ENCODE measurements at places on chromosomes 5 and 9.

- DNase-seq, result no peak
Observed at GRCh38 chr5:59401637-59402036, 491.9 kb downstream of the PDE4D start.

DNA sequence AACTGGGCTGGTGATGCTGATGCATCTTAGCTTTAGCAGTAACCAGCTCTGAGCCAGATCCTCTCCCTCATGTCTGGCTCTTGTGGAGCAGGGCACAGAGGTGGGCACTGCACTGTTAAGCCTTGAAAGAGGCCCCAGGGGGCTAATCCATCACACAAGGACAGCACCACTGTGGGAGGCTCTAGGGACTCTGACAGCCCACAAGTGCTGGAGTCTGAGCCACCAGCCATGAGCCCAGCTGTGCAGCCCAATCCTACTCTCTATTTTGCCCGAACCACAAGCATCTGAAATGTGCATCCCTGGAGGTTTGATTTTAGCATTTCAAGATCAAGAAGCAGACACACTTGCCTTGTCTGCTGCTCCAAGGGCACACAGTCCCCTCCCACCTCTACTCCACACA is 407.1 kb upstream of the TRPC7 start:
- no peak for DNase-seq

GRCh38 chr5:142320851-142321560 is 3.8 kb downstream of the SPRY4 start:
- no peak for DNase-seq

DNA sequence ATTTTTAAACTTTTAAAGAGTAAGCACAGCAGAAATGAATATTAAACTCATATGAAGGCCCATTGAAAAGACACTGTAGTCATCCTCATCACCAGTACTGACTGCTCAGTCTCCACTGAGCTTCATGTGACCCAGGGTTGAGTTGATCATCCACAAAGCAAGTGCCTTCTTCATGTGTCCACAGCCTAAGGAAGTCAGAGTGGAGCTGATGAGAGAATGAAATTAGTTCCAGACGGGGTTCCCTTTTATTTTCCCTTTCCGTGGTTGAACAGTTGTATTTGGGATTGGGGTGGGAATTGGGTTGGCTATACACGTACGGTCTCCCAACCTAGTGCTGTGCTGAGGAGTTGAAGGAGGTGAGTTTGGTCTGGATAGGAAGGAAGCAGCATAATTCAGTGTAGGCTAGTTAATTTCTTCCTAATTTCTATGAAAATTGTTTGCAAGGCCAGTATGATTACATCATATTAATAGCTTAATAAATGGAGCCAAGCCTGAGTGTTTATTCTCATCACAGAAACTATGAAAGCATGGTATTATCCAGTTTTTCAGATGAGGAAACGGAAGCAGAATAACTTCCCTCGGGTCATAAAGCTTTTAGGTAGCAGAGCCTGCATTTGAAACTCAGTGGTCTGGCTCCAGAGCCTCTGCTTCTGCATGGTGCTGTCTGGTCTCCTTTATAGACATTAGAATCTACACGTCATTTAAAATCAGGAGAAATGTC is 103.9 kb upstream of the DMRT1 start:
- no peak for DNase-seq

DNA sequence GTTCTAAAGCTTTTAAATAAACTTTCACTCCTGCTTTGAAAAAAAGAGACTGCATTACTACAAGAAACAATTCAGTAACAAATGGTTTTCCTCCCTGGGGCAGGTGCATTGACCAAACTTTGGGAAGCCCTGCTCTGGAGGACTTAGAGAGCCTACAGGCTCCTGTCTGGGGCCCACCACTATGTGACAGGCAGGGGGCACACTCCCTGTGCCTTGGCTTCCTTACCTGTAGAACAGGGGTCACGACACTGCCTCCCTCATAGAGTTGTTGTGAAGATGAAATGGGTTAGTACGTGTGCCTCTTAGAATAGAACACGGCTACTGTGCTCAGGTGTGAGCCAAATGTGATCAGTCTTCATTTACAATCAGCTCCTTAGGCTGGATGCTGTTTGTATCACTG is 130.1 kb downstream of the GPBP1 start:
- no peak for DNase-seq

DNA sequence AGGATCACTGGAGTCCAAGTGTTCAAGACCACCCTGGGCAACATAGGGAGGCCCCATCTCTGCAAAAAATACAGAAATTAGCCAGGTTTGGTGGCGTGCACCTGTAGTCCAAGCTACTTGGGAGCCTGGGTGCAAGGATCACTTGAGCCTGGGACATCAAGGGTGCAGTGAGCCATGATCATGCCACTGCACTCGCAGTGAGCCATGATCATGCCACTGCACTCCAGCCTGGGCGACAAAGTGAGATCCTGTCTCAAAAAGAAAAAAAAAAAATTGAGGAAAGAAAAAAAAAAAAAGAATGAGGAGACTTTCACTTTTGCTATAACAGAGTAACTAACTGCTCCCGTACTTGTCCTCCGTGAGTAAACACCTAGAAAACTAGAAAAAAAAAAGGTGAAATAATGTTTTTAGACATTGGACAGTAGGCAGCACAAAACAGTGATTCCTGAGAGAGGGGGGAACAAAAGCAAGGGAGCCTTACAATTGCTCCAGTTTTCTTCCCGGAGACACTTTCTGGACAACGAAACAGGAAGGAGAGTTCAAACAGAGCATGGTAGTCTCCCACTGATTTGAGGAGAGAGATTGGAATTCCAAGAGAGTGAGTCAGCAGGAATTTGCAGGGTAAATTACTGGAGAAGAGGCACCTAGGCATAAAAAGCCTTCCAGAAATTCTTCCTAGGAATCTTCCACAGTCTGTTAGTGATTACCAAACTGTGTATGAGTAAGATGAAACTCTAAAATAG is 6.9 kb upstream of the ZBTB5 start:
- DNase-seq, result no peak

DNA sequence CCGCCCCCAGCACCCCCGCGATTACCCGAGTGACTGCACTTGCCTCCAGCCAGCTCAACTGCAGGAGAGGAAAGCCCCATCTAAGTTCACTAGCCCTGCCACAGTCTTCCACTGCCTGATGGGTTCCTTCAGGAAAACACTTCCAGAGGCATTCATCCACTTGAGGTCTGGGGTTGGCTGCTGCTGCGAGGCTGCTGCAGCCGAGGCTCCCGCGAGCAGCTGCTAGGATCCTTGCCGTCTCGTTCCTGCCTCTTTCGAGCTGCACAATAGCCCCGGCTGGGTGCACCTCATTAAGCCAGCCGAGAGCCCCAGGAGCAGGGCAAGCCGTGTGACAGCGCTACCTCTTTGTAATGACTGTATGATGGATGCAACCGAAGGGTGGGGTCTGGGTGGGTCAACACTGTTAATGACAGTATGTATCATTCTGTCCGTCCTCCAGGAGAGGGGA is 24.2 kb upstream of the ELAVL2 start:
- no peak for DNase-seq

- no peak for DNase-seq
Observed at GRCh38 chr5:60076746-60077145, 183.2 kb upstream of the PDE4D start.

DNA sequence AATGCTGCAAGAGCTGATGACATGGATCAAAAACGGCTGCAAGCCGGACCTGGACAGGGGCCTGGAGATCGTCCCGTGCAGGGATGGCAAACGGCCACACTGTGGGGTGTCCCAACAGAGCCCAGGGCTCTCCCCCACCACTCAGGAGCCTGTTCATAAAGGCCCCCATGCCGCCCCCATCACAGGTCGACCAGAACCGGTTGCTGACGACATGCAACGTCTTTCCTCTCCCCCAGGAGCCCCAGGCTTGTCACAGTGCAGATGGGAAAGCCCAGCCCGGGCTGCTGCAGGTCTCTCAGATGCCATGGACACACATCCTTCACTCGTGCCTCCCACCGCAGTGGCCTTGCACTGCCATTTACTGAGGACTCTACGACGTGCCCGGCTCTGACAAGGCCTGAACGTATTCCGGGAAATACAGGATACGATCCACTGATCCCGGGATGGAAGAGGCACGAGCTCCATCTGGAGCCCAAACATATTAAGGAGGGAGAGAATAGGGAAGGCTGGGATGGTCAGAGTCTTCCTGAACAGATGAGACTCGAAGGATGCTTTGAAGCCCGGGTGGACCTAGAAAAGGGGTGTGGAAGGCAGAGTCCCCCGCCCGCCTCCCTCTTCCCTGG is 76.5 kb upstream of the SARDH start:
- no peak for DNase-seq

- DNase-seq, result no peak
Observed at GRCh38 chr5:177491429-177491945, 5.9 kb downstream of the PDLIM7 start.

DNA sequence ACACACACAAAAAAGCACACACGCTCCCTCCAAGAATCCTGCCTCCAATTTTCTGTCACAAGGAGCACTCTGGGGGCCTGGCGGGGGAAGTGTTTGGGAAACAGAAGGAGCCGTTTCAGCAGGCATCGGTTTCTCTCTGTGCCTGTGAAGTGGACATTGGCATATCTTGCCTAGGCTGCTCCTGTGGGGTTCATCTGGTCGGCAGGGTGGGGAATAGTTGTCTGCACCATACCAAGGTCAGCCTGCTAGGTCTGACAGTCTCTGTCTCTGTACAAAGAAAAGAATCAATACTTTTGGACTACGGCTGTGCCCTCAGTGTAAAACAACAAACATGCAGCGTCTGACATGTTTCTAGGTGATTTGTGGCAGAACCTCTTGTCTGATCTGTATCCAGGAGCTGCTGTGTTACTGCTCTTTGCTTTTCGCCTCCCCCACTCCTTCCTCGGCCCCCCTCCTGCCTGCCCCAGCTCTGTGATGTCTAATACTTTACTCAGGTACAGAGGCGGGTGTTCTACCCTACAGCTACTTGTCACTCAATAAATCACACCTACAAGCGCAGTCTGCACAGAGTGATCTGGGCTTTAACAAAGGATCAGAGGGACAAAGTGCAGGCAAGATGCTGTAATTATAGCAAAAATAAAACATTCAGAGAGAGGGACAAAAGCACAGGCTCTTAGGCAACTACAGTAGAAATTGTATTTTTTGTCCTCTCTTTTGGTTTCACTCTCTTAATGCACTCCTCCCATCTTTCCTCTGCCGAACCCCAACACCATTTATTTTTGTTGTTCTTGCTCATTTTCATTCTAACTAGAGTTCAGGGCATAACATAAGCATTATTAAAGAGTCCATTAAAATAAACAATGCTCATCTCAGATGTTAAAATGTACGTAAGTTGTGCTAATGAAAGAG is 216.7 kb downstream of the BNC2 start:
- no peak for DNase-seq

DNA sequence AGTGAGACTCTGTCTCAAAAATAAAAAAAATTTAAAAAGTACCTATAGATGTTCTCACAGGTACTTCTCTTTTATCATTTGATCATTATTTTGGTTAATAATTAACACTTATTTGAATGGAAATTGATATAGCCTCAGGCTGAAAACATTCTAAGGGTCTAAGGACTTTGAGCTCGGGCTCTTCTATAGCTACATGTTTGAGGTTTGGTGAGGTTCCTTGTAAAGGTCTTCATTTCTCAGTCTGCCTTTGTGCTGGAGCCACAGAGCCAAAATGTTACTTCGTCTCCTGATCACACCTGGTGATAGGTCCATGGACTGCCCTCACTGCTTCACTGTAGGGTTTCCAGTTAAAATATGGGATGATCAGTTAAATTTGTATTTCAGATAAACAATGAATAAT is 22.6 kb downstream of the ARHGEF37 start:
- DNase-seq, result no peak

GRCh38 chr5:43110606-43111170 is 10.0 kb upstream of the ZNF131 start:
- DNase-seq, result no peak

DNA sequence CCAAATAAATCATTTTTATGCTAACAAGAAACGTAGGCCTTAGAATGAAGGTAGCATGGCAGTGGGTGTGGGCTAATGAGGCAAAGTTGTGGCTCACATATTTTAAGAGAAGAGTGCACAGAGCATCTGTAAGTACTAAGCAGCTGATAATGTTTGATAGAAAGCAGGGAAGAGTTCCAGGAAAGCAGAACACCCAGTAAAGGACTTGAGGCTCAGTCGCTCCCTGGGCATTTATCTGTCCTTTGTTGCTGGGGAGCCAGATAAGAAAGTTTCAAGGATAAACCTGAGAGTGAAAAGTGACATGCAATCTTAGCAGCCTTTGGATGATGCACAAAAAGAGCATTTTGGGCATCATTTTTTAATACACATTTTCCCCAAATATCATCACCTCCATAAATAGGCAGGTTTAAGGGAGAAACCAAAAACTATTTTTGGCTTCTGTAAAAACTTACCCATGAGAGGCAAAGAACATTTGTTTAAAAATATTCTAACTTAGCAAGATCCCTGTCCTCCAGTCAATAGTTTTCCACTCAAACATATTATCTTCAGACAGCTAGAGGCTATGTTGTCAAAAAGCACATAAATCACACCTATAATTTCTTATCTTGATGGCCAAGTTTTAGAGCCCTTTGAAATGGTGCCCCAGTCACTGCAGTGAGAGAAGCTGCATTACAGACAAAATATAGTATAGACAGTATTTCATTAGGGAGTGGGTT is 3.4 kb downstream of the FREM1 start:
- DNase-seq, result no peak

DNA sequence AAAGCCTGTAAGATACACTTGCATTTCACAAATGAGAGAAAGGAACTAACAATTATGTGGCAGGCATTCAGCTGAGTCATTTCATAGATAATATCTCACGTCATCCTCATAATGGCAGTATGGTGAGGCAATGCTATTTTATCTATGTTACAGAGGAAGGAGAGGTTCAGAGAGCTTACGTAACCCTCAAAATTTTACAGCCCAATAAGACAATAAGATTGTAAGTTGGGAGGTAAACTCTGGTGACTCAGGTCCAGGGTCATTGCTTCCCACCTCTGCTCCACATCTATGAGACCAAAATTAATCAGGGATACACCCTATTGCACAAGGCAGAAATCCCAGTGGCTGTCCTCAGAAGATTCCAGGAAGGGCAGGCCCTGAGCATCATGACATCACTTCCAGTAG is 309.7 kb downstream of the NSG2 start:
- no peak for DNase-seq

DNA sequence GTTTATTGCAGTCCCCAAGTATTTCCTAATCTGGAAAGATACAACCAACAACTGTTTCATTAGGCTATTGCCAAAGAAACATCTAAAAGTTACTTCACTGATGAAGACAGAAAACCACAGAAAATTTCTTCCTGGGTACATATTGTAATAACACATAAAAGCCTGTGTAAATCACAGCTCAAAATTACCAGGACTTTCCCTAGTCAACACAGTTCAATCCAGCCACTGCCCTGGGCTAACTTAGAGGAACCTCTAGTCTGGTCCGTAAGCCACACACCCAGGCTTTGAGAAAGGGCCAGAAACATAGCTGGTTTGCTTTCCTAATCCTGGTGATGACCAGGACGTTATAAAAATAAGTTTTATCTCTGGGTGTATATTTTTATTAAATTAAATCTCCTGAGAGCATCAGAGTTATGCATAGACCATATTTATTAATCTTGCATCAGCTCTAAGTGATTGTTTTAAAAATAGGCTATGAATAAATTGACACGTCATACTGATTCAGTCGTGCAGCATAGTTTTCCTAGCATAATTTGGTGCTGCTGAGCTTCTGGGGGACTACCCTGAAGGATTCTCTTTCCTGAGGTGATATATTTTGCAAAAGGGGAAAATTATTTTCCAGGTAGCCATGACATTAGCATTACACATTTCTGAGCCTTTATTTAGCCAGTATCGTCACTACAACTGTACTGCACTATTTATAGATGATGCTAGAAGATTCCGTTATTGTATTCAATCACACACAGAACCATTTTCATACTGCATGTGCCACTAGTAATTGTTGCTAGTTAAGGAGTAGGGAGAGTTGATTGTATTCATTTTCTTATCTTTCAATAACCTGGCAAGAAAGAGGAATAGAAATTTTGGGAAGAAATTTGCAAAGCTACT is 12.6 kb upstream of the MUSK start:
- no peak for DNase-seq
